ENCODE measurements at places on chromosomes 1 and 21. TPM values are rescaled to one million over a fixed set of nuclear protein-coding genes. Genes with fewer than 3 reads are reported as not detected.

Gene S100A8
- 674 TPM for total RNA-seq

Gene ADAMTSL4
- total RNA-seq: 76.4 TPM

Gene PTCH2
- total RNA-seq: 0.93 TPM

Gene NMNAT2
- 20.5 TPM for total RNA-seq

Gene CELA3A
- 4.1 TPM for total RNA-seq

Gene ASCL5
- not detected for total RNA-seq

Gene CITED4
- 20.6 TPM for total RNA-seq

Gene FAM131C
- not detected for total RNA-seq

Gene PIGR
- 6.9 TPM for total RNA-seq

Gene B3GALT5
- total RNA-seq: 0.06 TPM

Gene TNFSF4
- 0.45 TPM for total RNA-seq

Gene USH2A
- not detected for total RNA-seq

Gene PTGER3
- 253 TPM for total RNA-seq

Gene NR0B2
- 0.29 TPM for total RNA-seq

Gene FNDC5
- 0.96 TPM for total RNA-seq

Gene TACSTD2
- 1.7 TPM for total RNA-seq

Gene DDR2
- total RNA-seq: 187 TPM

Gene SAMD13
- total RNA-seq: 0.61 TPM

Gene SPRR2D
- not detected for total RNA-seq

Gene CHODL
- 1.7 TPM for total RNA-seq

Gene CFAP57
- 0.19 TPM for total RNA-seq

Gene RPRD2
- total RNA-seq: 21.7 TPM

Gene ATP6V1G3
- total RNA-seq: not detected

Gene TRIM17
- total RNA-seq: not detected

Gene STUM
- 1.8 TPM for total RNA-seq

Gene ADGRB2
- 3.9 TPM for total RNA-seq

Gene TIAM1
- total RNA-seq: 10.4 TPM

Gene PRKAB2
- total RNA-seq: 6.4 TPM

Gene TTC39A
- 0.45 TPM for total RNA-seq

Gene LCE2C
- total RNA-seq: not detected

Gene MYCL
- total RNA-seq: 0.32 TPM

Gene TMEM82
- not detected for total RNA-seq

Gene SPRR5
- total RNA-seq: not detected

Gene CRYBG2
- 0.06 TPM for total RNA-seq

Gene AJAP1
- total RNA-seq: 0.55 TPM

Gene NPR1
- 156 TPM for total RNA-seq

Gene RPTN
- total RNA-seq: not detected

Gene PRRX1
- 46.2 TPM for total RNA-seq

Gene ARID1A
- 64.2 TPM for total RNA-seq

Gene SLC1A7
- 0.42 TPM for total RNA-seq

Gene LCE1F
- not detected for total RNA-seq

Gene FMO4
- total RNA-seq: 3.6 TPM

Gene RGS13
- 1.0 TPM for total RNA-seq

Gene UTS2
- total RNA-seq: not detected

Gene PRSS38
- not detected for total RNA-seq

Gene RHCE
- not detected for total RNA-seq

Gene KRTAP19-1
- total RNA-seq: not detected

Gene ACBD6
- 33.2 TPM for total RNA-seq

Gene GBP1
- total RNA-seq: 21.5 TPM

Gene IFI44
- 40.6 TPM for total RNA-seq

Gene ZNF695
- total RNA-seq: not detected

Gene SH3BGR
- total RNA-seq: 3.4 TPM

Gene PYHIN1
- total RNA-seq: 1.4 TPM

Gene PADI2
- total RNA-seq: 4.0 TPM

Gene MANEAL
- total RNA-seq: 1.5 TPM
